ENCODE measurements at places on chromosomes 7 and 10. TPM values are rescaled to one million over a fixed set of nuclear protein-coding genes. Genes with fewer than 3 reads are reported as not detected.

DNA sequence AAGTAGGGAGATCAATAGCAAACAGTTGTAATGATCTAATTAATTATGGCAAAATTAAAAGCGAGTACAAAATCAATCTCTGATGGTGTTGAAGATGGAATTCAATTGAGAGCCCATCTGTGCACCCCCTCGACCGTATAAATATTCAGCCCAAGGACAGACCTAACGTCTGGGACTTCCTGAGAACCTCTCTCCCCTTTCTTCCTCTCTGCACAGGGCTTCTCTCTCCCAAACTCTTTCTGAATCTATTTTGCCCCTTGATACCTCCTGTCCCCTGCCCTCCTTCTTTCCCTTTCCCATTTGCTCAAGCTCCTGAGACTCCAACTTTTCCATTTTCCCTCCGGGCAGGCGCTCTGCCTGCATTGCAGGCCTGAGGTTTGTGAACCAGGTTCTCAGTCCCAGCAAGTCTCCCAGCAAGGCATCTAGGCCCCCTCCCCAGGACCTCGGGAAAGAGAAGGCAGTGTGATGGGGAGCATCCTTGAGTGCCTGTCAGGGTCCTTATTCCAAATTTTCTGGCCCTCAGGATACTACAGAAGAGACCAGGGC is 8.5 kb upstream of the PAX2 start:
- DNase-seq = no peak

- no peak for DNase-seq
These were observed 150.3 kb downstream of the COL28A1 start for GRCh38 chr7:7385421-7385820.

GRCh38 chr10:31754803-31755624 is 173.6 kb downstream of the ARHGAP12 start:
- DNase-seq = no peak

The LRRC18 gene
- not detected for total RNA-seq

DNA sequence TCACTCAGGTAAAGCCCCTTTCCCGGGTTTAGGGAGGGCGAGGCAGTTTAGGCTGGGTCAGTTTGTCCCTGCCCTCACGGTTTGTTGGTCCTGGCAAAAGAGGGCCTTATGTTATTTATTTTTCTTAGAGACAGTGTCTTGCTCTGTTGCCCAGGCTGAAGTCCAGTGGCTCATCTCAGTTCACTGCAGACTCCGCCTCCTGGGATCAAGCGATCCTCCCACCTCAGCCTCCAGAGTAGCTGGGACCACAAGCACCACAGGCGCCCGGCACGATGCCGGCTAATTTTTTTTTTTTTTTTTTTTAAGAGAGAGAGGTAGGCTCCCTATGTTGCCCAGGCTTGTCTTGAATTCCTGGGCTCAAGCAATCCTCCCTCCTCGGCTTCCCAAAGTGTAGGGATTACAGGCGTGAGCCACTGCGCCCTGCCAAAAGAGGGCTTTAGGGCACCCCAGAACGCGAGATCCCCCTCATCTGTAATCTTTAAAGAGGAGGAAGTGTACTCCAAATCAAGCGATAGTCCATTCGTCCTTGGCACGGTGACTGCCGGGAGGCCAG is 626 bp upstream of the BMS1 start:
- DNase-seq = peak; percentile 28

GRCh38 chr7:105055084-105055483 is 41.1 kb downstream of the KMT2E start:
- no peak for DNase-seq

The ATOH7 gene
- not detected for total RNA-seq

- DNase-seq = no peak
These were observed 97.2 kb upstream of the GNA12 start for GRCh38 chr7:2941216-2941859.

DNA sequence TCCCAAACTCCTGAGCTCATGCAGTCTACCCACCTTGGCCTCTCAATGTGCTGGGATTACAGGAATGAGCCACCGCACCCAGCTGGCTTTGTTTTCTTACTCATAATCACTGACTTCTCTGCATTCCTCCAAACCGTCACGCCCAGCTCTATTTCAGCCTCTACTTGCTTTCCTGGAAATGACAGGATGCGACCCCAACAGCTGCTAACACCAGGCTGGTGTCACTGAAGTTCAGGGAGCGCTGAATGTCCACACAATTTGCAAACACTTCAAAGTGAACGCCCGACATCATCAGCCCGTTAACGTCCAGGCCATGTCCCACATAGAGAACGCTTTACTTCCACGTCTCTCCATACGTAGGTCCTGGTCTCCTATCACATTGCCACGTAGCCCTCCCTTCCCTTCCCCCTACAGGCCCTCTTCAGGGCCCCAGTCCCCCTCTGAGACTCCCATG is 12.8 kb upstream of the PROSER2 start:
- DNase-seq = no peak

The KCNH2 gene
- total RNA-seq = 8.0 TPM

The CADPS2 gene
- 14.7 TPM for total RNA-seq

DNA sequence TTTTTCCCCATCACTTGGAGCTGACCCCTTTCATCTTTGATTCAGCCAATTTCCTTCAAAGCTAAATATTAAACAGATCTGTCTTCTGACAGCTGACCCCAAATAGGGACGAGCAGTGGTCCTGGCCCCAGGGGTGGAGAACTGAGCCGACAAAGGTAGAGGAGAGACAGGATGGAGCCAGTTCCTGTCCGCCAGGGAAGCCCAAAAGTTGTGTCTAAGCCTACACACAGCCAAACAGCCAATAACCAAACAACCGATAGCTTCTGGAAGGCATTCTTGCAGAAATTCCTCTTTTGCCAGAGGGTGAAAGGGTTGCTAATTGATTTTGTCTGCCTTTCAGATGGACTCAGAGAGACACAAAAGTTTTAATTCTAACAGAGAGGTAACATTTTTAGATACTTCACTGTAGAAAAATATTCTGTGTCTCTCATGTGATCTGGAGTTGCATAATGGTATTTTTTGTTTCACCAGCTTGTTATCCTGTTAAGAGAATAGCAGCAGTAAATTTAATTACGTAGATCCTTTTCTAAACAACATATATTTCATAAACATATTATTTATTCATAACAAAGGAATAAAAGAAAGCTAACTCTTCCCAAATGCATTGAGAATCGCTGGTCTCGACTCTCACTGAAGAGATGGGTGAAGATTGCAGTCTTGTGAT is 161.7 kb upstream of the LYZL1 start:
- no peak for DNase-seq

The CD36 gene
- total RNA-seq = 16.1 TPM

DNA sequence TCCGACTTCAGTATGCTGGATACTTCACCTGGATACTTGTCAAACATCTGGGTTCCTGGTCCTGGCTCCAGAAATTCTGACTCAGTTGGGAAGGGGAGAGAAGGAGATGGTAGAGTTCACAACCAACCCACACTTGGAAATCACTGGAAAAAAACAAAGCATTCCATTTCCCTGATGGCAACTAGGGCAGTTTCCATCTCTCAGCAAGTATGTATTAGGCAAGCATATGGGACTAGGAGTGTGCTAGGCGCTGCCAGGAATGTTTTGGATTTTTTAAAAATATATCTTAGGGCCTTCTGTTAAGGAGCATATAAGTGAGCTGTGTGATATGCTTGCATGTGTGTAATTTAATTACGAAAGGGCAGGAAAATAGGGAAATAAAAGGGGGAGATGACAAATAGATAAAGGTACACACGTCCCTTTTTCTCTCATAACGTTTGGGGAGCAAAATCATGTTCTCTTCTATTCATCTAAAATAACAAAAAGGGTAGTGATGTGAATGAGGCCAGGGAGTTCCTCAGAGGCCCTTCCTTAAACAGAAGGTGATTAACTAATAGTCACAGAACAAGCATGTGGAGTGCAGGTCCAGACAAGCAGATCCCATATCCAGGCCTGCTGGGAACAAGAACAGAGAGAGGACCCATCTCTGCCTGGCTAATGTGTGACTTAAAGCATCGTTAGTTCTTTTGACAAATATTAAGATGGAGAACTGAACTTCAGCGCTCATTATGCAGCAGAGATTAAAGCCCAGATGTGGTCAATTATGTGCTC is 64.5 kb upstream of the NFE2L3 start:
- DNase-seq = no peak

GRCh38 chr10:132096223-132096622 is 30.5 kb downstream of the JAKMIP3 start:
- no peak for DNase-seq

DNA sequence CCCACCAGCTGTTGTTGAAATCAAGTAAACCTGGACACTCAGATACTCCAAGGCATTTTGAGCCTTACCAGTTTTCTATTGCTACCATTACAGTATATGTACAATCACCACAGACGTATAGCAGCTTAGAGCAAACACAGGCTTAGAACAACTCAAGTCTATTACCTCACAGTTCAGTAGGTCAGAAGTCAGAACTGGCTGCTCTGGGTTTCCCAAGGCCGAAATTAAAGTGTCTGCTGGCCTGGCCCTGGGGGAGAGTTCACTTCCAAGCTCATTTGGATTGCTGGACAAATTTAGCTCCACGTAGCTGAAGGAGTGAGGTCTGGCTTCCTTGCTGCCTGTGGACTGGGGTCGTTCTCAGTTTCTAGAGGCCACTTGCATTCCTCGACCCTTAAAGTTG is 260.1 kb upstream of the LRRN3 start:
- DNase-seq = no peak

GRCh38 chr7:132415259-132415658 is 161.0 kb downstream of the PLXNA4 start:
- no peak for DNase-seq

DNA sequence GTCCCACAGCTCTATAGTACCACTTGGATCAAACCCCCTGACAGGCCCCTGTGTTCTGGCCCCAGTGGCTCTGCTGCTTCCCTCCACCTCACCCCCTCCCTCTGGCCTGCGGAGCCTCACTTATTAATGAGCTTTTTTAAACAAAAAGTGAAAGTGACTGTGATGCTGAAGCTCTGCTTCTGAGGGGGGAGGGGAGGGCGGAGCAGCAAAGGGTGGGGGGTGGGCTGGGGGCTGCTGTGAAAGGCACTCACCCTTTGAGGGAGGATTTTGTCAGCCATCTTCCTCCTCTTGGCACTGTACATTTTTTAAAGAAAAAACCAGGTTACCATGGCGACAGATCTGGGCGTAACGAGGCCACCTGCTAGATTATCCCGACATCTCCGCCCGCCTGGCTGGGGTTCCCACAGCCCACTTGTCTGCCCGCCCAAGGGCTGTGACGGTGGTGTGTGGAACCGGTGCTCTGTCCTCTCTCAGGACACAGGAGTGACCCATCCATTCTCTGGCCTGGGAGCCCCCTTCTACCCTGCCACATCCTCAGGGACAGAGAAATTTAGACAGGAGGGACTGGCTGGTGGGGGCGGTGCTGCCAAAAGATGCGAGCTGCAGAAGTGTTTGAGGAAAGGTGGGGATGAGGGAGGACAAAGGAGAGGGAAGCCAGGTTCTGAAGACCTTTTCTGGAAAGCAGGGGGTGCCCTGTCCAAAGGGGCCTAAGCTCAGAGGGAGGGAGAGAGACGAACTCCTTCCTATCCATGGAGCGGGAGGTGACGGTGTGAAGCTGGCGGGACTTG is 4.9 kb downstream of the SMARCD3 start:
- no peak for DNase-seq

DNA sequence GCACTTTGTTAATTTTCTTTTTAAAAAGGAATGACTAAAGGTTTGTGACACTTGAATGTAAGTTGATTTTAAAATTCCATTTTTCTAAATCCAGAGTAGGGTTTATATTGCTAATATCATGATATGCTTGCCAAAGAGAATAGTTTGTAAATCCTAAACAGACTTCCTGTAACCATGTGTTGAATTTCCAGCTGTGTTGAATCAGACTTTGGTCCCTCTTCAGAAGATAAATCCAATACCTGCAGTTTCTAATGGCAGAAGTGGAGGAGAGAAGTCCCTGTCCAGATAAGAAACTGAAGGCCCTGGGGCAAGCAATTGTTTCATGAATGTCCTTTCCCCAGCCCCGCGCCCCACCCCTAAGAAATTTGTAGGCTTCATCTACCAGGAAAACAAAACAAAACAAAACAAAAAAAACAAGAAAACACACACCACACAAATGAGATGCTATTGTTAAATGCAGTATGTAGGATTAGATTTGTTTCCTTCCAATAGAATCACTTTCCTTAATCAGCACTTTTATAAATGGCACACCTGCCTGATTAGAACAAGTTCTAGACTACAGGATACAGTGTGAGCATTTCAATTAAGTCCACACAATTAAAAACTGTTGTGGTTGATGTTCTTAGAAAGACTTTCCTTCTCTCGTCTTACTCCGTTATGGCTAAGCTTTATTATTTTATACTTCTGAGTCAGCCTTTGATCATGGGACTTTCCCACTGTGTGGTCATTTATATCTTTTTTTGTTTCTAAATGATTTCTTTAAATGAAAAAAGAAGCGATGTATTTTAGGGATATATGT is 122.8 kb downstream of the KAT6B start:
- DNase-seq = no peak
